SIG-M5 (cell line): ENCODE measurements at places on chromosomes 12 and 14.

DNA sequence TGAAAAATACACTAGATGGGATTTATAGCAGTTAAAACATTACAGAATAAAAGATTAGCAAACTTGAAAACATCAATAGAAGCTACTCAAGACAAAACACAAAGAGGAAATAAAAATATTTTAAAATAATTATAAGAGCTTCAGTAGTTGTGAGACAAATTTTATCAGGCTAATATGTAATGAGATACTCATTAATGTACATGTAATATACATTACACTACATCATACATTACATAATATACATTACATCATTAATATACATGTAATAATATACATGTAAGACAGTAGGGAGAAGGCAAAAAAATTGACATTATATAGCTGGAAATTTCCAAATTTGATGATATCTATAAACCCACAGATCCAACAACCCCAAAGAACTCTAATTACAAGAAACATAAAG lies 249.4 kb upstream of the HMGA2 start:
- no peak for DNase-seq

GRCh38 chr12:24201258-24201970 lies 251.9 kb upstream of the SOX5 start:
- DNase-seq: no peak

- DNase-seq: no peak
Observed at GRCh38 chr12:2268471-2269286, 215.9 kb downstream of the CACNA1C start.

DNA sequence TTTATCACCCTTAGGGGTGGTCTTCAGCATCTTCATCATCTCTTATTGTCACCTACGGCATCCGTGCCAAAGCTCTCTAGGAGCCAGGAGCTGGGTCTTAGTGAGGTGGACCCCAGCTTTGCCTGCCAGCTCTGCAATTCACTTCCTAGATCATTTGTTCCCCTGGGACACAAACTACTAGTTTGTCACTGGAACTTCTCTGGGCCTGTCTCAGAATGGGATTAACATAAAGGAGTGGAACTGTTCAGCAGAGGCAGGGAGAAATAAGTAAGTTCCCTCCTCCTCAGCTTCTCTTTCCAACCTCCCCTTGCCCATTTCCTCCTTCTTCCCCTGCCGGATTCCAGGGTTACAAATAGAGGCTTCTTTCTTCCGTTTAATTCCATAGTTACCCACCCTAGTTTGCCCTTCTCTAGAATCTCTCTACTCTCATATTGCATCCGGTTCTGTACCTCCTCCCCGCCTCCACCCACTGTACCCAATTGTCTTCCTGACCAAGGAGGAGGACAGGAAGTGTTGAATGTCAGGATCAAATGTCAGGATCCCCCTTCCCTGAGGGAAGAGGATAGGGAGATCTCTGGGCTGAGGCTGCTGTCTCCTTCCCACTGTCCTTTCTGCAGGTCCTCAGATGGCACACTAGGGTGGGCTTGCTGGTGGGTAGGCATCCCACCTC lies 25.0 kb downstream of the LARP4 start:
- DNase-seq: no peak

GRCh38 chr12:23025372-23026016 lies 400.5 kb downstream of the ETNK1 start:
- DNase-seq: no peak

DNA sequence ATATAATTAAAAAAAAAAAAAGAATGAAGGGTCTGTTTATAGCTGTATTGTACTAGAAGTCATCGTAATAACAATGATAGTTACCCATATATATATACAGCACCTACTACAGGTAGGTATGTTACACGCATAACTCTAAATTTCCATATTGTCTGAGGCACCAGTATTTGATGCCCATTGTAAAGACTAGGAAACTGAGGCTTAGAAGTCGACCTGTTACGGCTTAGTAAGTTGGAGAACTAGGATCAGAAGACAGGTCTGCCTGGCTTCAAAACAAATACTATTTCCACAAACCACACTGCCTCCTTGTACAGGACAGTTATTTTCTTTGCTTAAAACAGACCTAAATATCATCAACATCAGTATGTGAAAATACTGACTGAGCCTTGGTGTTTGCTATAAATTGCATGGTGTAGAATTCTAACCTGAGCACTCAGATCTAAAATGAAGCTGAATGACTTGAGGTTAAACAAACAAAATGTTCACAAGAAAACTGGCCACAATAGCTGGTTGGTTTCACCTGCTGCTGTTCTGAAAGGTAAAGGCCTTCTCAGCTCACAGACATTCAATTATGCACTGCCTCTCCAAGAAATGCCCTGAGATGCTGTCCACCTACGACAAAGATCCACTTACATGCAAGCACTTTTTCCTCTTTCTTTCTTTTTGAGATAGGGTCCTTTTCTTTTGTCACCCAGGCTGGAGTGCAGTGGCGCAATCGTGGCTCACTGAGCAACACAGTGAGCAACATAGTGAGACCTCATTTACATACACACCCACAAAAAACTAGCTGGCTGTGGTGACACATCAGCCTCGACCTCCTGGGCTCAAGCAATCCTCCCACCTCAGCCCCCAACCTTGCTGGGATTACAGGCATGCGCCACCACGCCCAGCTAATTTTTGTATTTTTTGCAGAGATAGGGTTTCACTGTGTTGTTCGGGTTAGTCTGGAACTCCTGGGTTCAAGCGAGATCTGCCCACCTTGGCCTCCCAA lies 35.7 kb downstream of the SSH1 start:
- DNase-seq: peak; percentile 71

DNA sequence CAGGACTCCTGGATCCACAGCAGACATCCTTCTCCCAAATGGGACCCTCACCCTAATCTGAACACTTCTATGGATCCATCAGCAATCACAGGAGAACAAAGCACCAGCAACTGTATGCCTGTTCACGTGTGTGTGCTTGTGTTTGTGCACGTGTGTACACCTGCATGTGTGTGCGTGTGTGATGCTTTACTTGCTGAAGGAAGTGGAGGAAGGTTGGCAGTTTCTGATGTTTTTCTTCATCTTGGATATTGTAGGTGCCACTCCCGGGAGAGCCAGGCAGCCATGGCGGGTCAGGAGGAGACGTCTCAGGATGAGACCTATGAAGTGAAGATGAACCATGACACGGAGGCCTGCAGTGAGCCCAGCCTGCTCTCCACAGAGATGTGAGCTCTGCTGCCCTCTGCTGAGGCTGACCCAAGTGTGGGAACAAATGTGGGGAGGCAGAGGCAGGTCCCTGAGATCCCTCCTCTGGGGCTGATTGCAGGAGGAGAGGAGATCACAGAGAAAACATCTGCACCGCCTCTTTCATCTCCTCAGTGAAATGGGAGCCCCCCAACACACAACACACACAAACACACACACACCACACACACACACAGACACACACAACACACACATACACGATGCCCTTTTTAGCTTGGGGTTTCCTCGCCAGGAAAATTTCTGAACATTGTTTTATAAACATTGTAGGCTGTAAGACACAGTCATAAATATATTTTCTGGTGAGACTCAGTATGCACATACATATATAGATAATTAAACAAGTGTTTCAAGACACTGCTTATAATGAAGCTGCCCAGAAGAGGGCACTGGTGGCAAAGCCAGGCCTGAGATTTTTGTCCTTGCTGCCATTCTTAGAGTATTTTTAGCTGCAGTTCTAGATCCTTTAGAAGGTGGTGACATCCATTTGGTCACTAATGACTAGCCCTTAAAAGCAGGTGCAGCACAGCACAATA lies 112.2 kb upstream of the FKBP4 start:
- DNase-seq: no peak
